ENCODE measurements at places on chromosomes 13 and 19. TPM values are rescaled to one million over a fixed set of nuclear protein-coding genes. Genes with fewer than 3 reads are reported as not detected.

DNA sequence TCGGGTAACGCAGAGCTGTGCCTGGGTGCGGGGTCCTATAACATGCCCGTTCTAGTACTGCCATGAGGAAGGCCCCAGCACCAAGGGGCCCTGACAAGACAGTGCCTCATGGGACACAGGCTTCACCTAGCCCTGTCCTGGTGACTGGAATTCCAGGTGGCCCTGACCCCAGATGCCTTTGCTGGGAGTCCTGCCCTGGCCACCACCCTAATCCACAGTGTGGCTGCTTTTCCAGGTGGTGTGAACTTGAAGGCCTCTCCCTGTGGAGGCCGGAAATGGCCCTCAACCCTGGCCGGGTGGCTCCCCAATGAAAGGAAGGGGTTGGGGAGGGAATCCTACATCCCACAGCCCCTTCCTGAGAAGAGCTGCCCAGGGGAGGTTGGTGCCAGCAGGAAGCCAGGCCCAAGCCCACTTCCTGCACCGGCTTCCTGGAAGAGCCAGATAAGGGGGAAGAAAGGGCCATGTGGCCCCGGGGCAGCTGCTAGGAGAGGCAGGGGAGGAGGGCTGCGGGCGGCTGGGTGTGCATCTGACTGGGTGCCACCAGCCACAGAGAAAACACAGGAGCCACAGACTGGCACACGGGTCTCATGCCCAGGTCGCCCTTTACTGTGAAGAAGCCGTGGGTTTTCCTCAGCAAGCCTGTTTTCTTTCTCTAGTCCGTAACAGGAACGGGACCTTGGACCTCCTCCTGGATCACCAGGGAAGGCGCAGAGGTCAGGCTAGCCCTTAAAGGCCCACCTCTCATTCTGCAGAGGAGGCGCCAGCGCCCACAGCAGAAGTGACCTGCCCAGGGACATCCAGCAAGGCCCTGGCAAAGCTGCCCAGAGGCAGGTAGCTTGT, 4.7 kb downstream of the LSM4 start:
- no peak for DNase-seq

- no peak for DNase-seq
These were observed 7.1 kb downstream of the SMIM7 start for GRCh38 chr19:16652854-16653253.

DNA sequence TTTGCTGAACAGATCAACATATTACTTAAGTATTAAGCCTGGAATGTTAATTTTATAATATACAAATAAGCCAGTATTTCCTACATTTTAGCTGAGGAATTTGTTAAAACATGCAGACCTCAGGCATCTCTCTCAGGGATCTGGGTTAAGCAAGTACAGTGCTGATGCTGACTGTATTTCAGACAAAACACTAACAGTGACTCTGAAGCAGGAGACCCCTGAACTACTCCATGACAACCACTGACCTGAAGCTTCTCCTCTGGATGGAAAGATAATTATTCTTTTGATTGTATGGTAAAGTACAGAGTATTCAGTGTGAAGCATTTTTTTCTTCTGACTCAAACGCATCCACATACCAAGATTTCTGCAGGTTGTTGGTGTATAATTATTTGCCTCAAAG, 680.8 kb downstream of the LIG4 start:
- no peak for DNase-seq

- no peak for DNase-seq
These were observed 136.9 kb upstream of the SPRY2 start for GRCh38 chr13:80477661-80478443.

ZNF792 gene
- 8.0 TPM for total RNA-seq

DNA sequence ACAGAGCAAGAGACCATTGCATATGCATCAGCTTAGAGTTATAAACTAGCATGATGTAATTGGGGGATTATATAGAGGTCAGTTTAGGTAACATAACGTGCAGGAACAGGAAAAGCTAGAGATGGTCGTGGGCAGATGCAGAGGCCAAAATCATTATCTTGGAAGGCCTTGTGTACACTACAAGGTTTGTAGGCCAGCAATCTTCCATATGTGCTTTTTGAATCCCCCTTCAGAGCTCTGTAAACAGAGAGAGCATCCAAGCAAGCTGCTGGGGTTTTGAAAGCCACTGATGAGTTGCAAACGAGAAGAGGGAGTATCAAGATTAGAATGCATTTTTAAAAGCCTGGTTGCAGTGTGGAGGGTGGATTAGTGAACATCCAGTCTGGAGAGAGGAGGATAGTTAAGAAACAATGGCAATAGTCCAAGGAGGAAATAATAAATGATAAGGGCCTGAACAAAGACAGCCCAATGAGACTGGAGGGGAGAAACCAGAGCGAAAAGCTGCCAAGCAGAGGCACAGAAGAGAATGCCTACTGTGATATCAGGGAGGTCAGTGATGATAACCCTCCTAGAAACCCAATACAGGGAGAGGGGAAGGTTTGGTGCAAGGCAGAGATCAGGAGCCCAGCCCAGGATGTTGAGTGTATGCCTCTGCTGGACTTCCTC, 109.6 kb downstream of the ZAR1L start:
- DNase-seq, result no peak

- DNase-seq, result no peak
These were observed 774 bp downstream of the SLC7A10 start for GRCh38 chr19:33224694-33225457.

TMEM161A gene
- total RNA-seq, result 33.0 TPM

TMEM91 gene
- total RNA-seq, result 0.17 TPM

CA11 gene
- 5.1 TPM for total RNA-seq

DNA sequence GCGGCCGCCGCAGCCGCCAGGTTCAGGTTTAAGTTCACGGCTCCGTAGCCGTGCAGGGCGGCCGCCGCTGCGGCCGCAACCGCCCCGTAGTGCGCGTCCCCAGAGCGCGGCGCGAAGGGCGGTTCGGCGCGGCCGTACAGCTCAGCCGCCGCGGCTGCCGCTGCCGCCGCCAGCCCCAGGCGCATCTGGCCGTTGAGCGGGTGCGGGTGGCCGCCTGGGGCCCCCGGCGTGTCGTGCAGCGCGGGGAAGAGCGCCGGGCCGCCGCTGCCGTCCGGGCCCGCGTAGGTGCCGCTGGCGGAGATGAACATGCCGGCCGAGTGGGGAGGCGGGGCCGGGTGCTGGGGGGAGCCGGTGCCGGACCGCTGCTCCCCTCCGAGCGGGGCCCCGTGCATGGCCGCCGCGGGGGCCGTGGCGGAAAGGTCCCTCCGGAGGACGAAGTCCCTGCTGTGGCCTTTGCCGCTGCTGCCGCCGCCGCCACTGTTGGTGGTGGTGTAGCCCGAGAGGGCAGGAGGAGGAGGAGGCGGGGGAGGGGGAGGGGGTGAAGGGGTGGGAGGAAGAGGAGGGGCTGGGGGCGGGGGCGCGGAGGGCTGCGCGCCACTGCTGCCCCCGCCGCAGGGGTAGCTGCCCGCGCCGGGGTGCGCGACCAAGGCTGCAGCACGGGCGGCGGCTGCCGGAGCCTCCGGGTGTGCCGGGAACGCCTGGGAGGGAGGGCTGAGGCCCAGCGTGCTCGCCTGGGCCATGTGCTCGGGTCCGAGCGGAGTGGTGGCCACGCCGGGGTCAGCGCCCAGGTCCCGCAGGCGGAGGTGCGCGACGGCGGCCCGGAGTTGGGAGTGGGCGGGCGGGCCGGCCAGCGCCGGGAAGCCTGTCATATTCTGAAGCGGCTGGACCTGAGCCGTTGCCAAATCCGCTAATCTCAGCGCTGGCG, 654 bp downstream of the ZIC5 start:
- DNase-seq, result no peak

ZSCAN4 gene
- total RNA-seq, result not detected

DNA sequence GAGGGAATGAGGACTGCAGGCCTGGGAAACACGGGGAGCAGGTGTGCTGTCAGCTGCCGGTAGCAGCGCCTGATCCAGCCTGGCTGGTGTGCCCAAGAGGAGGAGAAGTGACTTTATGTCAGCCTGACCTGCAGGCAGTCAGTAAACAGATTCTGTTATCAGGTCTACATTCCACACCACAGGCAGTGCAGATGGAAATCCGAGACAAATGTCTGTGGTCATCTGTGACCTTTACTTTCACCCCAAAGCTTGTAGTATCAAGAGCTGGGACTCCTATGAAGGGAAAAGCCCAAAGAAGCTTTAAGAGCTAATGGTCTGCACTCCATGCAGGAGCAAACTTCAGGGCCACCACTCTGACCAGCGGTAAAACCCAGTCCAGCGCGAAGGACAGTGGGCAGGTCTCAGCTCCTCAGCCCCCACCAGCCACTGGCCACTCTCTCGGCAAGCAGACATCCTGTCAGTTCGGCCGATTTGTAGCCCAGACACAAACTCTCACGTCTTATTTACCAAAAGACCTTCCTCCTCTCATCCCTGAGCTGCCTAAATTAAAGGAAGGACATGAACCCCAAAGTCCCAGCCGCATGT, 7.7 kb downstream of the EPS15L1 start:
- DNase-seq, result peak; percentile 82

All from M059J (cell line).